Stimulated activated CD8-positive, alpha-beta memory T cell treated with anti-CD3 and anti-CD28 coated beads, Interleukin-7, amount 100 ng/mL, for 4 hours (primary cell): ENCODE measurements at places on chromosomes 11 and 22.

DNA sequence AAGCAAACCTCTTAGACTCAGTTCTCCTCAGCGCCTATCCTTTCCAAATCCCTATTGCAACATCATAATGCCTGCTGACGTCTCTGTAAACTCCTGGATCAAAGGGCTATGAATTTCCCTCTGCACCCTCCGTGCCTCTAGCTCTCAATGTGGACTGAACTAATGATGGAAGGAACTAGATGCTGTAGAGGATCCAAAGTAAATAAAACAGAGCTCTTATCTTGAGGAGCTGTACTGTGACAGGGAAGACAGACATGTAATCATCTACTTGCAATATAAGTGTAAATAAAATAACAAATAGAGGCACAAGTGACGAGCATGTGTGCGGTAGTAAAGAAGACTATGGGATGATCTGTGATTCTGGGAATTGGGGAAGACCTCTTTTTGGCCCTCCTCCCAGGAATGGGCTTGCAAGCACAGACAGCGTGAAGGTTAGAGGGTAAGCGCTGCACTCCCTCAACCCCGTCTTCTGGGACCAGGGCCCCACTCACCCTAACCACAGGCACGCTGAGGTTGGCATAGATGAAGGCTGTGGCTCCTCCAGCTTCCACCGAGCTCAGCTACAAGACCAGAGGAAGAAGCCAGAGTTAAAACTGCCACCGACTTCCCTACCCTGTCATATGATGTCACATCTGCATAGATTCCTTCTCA is 42.2 kb downstream of the P4HA3 start:
- DNase-seq: no peak

GRCh38 chr11:48040830-48041444 is 60.6 kb downstream of the PTPRJ start:
- no peak for DNase-seq

GRCh38 chr11:123838659-123839058 is 32.5 kb upstream of the OR6M1 start:
- DNase-seq: no peak

DNA sequence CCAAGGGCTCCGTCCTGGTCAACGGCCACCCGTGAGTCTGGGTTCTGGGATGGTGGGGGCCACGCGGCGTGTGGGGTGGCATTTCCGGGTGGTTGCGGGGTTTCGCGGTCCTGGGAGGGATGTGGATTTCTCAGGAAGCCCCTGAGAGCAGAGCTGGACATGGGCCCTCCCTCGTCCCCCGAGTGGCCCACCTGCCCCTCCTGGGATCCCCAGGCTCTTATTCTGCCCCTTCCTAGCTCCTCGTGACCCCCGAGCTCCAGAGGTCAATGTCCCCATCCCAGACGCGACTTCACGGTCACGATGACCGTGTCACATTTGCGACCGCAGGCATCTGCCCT is 4.4 kb downstream of the MUC5AC start:
- DNase-seq: no peak

- DNase-seq: peak; percentile 9
These were observed 748 bp downstream of the RAB30 start for GRCh38 chr11:83070731-83071566.

GRCh38 chr11:69257838-69258658 is 35.9 kb upstream of the MYEOV start:
- DNase-seq: no peak

DNA sequence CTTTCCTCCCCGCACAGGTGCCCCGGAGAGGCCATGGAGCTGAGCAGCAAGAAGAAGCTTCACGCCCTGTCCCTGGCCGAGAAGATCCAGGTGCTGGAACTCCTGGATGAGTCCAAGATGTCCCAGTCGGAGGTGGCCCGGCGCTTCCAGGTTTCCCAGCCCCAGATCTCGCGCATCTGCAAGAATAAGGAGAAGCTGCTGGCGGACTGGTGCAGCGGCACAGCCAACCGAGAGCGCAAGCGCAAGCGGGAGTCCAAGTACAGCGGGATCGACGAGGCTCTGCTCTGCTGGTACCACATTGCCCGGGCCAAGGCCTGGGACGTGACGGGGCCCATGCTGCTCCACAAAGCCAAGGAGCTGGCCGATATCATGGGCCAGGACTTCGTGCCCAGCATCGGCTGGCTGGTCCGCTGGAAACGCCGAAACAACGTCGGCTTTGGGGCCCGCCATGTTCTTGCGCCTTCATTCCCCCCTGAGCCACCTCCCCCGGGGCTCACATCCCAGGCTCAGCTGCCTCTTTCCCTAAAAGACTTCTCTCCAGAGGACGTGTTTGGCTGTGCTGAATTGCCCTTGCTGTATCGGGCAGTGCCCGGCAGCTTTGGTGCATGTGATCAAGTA is 1.3 kb downstream of the TIGD3 start:
- no peak for DNase-seq

GRCh38 chr22:17120281-17120680 is 879 bp downstream of the TMEM121B start:
- DNase-seq: peak; percentile 40

DNA sequence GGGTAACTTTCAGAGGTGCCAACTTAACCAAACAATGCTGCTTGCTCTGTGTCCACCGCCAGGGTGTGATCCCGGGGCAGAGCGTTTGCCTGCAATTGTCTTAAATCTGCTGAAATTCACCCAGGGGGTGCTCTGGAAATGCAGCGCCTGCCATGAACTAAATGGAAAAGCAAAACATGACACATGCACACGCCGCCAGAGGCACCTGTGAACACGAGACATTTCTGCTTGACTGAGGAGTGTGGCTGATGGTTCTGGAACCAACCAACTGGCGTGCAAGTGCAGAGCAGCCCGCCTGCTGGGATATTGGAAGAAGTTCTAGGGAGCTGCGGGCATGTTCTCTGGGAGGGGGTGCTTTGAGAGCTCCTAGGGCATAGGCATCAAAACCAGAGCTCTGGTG is 30.4 kb downstream of the DSCAML1 start:
- DNase-seq: no peak

- DNase-seq: no peak
These were observed 16.7 kb downstream of the OSBPL5 start for GRCh38 chr11:3148255-3148989.

DNA sequence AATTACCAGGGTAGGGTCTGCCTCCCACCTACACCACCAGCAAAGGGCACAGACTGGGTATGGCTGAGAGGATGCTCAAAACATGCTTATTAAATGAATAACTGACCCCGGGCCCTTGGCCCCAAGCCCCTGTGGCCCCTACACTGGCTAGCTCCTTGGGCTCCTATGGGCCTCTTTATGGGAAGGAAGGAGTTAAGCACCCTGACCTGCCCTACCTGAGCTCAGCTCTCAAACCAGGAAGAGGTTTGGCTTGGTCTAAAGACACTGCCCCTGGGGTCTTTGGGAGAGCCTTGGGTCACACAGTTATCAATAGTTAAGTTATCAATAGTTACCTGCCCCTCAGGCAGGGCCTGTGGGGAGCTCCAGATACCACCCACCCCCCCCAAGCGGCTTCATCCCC is 1.2 kb downstream of the USH1C start:
- no peak for DNase-seq

DNA sequence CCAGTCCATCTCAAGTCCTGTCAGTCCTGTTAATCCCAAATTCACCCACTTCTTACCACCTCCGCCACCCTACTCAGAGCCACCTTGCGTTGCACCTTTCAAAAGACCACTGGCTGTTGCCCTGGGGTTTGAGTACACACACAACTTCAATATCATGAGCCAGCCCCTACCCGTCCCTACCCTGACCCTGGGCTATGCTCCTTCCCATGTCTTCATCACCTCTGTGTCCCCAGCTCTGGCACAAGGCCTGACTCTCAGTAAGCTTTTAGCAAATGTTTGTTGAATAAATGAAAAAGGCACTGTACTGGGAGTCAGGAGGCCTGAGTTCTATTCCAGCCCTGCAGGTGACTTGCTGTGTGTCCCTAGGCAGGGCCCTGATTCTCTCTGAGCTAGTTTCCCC is 26.5 kb downstream of the OTOG start:
- no peak for DNase-seq

DNA sequence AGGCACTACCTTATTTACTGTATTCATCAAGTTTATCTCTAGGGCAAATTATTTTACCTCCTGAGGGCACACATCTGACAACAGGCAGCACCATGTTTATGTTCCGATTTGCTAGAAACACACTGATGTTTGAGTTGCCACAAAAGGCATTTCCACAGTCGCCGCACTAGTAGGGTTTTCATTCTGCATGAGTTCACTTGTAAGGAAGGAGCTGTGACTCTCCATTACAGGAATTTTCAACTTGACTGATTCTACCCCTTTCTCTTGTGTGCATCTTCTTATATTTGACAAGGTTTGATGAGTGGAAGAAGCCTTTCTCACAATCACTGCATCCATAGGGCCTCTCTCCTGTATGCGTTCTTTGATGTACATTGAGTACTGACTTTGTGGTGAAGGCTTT is 455.9 kb upstream of the CNTN5 start:
- no peak for DNase-seq

- DNase-seq: no peak
These were observed 114.1 kb upstream of the GRAMD1B start for GRCh38 chr11:123316003-123316402.

- no peak for DNase-seq
These were observed 16.9 kb downstream of the DHCR7 start for GRCh38 chr11:71431271-71431670.

- DNase-seq: no peak
These were observed 15.1 kb upstream of the BLID start for GRCh38 chr11:122131126-122131525.

- DNase-seq: no peak
These were observed 92.3 kb downstream of the MPPED1 start for GRCh38 chr22:43504068-43504467.

DNA sequence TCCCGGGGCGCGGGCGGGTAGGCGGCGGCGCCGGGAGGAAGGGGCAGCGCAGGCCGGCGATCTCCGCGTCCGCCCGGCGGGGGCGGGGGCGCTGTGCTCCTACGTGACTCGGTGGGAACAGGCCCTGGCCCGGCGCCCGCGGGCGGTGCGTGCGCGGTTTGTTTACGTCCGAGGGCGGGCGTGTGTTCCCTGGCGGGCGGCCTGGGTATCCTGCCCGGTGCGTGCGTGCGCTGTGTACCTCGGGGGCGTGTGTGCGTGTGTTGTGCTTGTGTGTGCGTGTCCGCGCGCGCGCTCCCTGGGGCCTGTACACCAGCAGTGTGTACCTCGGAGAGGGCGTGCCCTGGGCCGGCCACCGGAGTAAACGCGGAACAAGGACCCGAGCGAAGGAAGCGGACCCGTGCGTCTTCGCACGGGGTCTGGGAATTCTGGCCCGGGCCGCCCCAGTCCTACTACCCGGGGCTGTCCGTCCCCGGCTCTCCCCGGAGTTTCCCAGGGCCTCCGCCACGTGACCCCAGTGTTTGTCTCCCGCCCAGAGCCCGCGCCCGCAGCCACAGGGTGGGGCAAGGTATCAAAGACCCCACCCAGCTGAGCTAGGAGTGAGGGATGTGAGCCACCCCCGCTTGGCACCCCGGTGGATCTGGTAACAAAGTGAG is 769 bp downstream of the MAFF start:
- peak; percentile 44 for DNase-seq

GRCh38 chr11:67040147-67040546 is 16.5 kb upstream of the RHOD start:
- no peak for DNase-seq

- peak; percentile 75 for DNase-seq
These were observed 26.7 kb downstream of the CD44 start for GRCh38 chr11:35165423-35166368.

DNA sequence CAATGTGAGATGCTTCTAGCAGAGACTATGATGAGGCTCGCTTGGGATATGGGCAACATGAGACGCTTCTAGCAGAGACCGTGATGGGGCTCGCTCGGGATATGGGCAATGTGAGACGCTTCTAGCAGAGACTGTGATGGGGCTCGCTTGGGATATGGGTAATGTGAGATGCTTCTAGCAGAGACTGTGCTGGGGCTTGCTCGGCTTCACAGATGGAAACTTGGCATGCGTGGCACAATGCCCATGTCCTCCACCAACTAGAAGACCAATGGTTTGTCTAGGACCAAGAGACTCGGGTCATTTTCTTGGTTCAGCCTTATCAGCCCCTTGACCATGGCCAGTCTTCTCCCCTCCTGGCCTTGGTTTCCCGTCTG is 7.1 kb downstream of the MYEOV start:
- DNase-seq: no peak

GRCh38 chr11:118602331-118602730 is 5.1 kb upstream of the PHLDB1 start:
- no peak for DNase-seq

- DNase-seq: no peak
These were observed 69.7 kb downstream of the ETS1 start for GRCh38 chr11:128517451-128518230.

DNA sequence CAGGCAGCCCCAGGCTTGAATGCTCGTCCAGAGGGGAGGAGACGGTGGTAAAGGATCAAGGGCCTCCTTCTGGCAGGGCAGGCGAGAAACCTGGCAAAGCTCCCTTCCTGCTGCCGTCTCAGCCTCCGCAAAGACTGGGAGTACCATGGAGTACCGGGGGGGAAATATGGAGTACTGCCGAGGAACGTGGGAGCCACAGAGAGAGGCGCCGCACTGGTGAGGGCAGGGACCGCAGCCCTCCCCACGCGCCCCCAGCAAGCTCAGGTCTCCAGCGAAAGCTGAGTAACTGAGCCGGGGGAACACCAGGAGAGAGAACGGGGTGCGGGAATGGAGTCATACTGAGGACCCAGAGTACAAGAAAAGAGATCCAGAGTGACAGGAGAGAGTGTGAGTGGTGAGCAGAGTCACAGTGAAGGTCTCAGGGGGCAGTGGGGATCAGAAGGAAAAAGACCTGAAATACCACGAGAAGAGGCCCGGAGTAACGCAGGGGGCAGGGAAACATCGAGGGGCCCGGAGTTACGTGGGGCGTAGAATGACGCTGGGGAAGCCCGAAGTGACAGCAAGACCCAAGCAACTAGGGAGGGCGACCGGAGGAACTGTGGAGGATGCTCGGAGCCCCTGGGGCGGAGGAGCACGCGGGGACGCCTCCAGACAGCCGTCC is 740 bp downstream of the EML3 start:
- no peak for DNase-seq

DNA sequence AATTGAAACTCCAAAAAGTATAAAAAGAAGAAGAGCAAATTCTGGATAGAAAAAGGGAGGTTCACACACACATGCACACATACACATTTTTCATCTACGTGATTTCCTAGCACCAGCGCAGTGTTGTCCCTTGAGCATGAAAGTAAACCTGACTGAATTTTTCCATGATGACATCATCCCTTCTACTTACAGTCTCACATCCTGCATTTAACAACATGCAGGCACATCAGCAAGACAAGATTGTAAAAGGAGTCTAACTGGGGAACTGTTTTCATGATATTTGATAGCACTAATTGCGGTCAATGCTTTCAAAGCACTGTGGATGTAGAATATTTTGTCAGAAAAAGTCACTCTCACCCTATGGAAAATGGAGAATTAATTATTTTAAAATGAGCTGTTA is 36.6 kb downstream of the GAS2 start:
- DNase-seq: no peak

GRCh38 chr11:77287615-77288273 is 13.7 kb downstream of the GDPD4 start:
- no peak for DNase-seq

GRCh38 chr11:33934450-33934849 is 42.6 kb upstream of the LMO2 start:
- DNase-seq: no peak

GRCh38 chr11:1087279-1087960 is 12.7 kb downstream of the MUC2 start:
- no peak for DNase-seq
